Globus pallidus (tissue), 1 donor: ENCODE measurements at places on chromosomes 13 and 19.

DNA sequence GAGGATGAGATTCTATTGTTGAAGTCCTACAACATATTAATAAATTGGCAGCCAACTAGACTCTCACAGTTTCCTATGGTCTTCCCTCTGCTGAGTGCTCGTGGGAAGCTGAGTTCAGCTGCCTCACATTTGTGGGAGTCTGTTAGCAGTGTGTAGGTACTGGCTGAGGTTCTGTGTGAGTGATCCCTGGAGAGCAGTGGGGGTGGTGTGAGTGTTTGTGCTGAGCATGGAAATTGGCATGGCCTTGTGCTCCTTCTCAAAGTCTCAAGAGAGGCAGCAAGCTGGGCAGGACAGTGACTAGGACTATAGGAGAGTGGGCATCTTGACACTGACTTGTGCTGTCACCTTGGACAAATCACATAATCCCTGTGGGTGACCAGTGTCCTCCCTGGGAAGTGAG lies 298.3 kb downstream of the MTUS2 start:
- no peak for DNase-seq

DNA sequence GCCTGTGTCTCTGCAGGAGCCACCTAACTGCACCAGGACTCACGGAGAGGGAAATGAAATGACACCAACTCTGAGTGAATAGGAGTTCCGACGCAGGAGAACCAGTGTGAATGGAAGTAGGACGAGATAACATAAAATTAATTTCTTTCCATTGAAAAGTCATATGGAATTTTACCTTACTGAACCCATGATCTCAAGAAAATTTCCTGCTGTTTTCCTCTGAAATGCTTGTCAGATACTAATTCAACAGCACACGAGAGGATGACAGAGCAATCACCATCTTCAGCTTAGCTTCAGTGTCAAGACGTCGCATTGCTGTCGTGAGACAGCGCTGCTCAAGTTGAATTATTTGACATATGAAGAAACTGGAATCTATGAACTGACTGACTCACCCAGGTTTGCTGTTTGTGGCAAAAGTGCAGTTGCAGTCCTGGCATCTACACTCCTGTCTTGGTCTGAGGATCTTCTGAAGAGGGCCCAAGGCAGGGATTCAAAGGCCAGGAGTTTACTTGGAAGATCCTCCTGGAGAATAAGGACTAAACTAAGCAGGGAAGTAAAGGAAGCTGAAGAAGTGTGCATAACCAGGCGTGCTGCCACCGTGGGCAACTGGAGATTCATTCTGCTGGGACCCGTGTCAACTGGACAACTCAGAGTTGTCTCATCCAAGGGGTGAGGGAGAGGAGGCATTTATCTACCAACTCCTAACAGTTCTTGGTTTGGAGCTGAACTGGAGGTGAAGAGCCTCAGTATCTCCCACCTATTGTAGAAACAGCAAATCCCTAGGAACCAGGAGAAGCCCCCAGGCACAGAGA lies 214.4 kb upstream of the IRS2 start:
- DNase-seq = no peak

GRCh38 chr19:46408664-46409039 lies 4.7 kb downstream of the CCDC8 start:
- no peak for DNase-seq

GRCh38 chr13:73937441-73937840 lies 196.8 kb downstream of the KLF12 start:
- DNase-seq = no peak

GRCh38 chr19:58553799-58554493 lies 959 bp downstream of the CHMP2A start:
- no peak for DNase-seq

DNA sequence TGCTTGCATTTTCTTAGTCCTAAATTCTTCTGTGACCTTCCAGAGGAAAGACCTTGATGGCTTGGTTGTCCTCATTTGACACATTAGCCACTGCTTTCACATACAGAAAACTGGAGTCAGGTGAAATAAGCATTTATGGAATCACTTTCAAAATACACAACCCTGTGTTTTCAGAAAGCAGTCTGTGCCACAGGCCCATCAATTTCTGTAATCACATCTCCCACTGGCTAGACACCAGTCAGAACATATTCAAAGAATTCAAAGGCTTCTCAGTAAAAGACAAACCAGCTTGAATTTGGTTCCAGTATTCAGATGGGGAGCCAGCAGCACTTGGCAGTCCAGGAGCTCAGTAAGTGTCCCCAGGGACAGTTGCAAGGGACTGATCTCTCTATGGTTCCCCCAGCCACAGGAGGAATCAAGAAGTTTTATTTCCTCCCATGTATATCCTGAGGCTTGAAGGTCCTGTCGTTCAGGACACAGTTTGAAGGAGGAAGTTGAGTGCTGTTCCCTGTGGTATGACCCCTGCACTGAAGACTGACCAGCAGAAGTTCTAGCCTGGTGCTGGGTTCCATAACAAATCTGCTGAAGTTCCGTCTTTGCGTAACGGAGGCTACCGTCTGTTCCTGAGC lies 214.3 kb downstream of the FOXO1 start:
- peak; percentile 38 for DNase-seq

GRCh38 chr19:12611361-12611699 lies 610 bp downstream of the ZNF791 start:
- DNase-seq = peak; percentile 58

DNA sequence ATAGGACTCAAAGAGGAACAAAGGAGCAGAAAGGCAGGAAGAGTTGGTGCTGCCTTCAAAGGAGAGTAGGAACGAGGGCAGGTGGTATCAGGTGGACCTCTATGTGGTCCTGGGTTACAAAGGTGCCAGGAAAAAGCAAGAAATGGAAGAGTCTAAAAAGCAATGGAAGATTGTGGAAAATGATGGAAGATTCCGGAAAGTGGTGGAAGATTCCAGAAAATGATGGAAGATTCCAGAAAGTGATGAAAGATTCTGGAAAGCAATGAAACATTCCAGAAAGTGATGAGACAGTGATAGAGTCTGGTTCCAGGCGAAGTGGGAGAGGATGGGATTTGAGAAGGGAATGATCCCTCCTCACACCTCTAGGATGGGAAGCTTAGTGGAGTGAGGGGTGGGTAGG lies 55.3 kb downstream of the ZNF557 start:
- no peak for DNase-seq

DNA sequence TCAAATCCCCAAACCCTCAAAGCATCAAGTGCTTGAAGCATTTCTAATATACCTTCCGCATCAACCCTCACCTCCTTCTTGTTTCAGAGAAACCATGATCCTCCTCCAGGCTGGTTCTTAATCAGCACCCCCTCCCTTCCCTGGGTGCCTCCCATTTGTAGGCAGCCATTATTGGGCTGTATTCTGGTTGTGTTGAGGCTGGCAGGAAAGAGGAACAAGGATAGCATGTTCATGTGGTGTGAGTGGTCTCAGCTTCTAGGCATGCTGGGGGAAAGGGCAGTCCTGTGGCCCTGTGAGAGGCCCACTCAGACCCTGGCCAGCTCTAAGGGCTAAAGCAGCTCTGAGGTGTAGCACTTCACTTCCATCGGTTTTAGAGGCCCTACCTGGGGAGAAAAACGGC lies 18.9 kb upstream of the TRIM13 start:
- DNase-seq = no peak

DNA sequence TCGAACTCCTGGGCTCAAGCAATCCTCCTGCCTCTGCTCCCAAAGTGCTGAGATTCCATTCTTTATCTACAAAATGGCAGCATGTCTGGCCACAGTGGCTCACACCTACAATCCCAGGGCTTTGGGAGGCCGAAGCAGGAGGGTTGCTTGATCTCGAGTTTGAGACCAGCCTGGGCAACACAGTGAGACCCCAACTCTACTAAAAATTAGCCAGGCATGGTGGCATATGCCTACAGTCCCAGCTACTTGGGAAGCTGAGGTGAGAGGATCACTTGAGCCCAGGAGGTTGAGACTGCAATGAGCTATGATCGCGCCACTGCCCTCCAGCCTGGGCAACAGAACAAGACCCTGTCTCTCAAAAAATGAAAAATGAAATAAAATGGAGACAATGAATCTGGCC lies 6.1 kb downstream of the NAPA start:
- DNase-seq = no peak

GRCh38 chr19:17725422-17726078 lies 6.3 kb downstream of the MAP1S start:
- no peak for DNase-seq

GRCh38 chr19:36120984-36121358 lies 5.7 kb downstream of the TBCB start:
- no peak for DNase-seq

DNA sequence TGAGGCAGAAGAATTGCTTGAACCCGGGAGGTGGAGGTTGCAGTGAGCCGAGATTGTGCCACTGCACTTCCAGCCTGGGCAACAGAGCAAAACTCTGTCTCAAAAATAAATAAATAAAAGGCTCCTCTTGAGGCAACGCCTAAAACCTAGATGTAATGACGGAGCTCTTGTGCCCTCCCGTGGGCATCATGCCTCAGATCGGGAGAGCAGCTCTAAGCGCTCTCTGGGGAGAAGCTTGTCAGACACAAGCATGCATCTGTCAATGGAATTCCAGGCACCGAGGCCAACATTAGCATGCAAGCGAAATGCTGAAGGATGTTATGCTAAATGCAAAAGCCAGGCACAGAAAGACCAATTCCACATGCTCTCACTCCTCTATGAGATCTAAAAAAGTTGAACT lies 45.6 kb upstream of the MRI1 start:
- DNase-seq = peak; percentile 67

GRCh38 chr19:9498183-9498902 lies at the start of gene ZNF560:
Gene ZNF560, minus strand, starts transcription at chr19:9498616. Its CDS starts 23,303 bp downstream, at chr19:9475313.
- DNase-seq = no peak

DNA sequence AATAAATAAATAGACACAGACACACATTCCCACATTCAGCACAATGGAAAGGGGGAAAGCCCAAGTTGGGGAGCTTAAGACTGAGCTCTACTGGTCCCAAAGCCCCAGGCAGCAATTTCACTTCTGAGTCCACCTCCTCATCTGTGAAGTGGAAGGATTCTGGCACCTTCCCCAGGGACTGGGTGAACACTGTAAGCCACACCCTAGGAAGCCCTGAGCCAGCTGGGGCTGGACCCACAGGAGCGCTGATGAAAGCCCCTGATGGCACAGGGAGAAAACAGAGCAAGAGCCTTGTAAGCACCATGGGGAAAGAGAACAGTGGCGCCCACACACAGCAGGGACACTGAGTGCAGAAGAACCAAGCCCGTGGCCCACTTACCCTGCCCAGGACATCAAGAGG lies 37.8 kb downstream of the EPS15L1 start:
- DNase-seq = no peak

DNA sequence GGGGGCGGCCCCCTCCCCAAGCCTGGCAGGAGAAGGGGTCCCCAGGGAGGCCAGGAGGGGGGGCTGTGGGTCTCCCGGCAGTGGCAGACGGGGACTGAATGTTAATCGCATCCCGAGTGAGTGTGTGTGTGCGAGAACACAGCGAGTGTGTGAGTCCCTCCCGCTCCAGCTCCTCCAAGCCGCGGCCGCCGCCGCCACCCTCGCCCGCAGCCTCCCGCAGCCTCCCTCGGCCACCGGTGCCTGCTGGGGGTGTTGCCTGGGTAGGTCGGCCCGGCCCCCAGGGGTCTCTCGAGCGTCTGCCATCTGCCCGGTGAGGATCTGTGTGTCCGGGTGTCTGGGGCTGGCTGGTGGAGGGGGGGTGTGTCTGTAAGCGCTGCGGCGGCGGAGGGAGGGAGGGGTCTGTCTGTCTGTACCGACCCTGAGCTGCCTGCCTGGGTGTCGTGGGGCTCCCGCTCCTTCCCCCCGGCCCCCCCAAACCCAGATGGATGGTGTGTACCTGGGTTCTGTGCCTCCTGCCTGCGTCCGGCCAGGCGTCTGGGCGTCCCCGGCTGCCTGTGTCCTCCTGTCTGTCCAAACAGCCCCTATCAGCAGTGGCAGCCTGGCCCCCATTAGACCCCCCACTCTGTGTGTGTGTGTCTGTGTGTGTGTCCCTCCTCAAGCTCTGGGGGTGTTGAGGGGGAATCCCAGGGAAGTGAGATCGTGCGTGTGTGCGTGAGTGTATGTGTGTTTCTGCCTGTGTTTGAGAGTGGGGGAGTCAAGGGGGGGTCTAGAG lies at the start of gene GRIN2D:
GRIN2D (plus strand) TSS at position 110 of the 772 bp plus-strand sequence. CDS start 4,725 bp downstream, outside the sequence.
- DNase-seq = no peak

DNA sequence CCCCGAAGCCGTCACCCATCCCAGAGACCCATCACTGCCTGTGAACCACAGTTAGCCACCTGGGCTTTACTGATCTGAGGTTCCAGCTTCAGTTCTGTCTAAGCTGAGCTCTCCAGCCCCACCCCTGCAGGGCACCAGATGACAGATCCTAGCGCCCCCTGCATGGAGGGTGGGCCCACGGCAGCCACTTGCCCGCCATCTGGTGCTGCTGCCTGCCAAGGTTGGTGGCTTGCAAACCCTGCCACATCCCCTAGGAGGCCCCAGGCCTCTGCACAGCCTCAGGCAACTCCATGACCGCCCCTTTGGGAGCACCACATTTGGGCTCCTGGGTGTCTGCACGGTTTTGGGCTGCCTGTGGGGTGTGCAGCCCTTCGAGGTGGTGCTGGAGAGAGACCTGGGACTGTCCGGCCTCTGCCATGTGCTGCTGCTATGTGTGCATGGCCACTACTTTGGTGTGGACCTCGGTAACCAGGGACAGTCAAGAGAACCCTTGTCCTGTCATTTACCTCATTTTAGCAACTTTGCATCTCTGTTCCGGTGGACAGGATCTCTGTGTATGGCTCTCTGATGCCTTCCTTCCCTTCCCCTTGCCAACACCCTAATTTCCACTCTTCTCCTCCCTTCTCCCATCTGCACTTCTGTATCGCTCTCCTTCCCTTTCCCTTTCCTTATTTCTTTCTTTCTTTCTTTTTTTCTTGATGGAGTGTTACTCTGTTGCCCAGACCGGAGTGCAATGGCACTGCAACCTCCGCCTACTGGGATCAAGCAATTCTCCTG lies 17.4 kb upstream of the SDHAF1 start:
- no peak for DNase-seq

- DNase-seq = no peak
Measured at GRCh38 chr19:7926727-7927604, 1.0 kb upstream of the CTXN1 start.

DNA sequence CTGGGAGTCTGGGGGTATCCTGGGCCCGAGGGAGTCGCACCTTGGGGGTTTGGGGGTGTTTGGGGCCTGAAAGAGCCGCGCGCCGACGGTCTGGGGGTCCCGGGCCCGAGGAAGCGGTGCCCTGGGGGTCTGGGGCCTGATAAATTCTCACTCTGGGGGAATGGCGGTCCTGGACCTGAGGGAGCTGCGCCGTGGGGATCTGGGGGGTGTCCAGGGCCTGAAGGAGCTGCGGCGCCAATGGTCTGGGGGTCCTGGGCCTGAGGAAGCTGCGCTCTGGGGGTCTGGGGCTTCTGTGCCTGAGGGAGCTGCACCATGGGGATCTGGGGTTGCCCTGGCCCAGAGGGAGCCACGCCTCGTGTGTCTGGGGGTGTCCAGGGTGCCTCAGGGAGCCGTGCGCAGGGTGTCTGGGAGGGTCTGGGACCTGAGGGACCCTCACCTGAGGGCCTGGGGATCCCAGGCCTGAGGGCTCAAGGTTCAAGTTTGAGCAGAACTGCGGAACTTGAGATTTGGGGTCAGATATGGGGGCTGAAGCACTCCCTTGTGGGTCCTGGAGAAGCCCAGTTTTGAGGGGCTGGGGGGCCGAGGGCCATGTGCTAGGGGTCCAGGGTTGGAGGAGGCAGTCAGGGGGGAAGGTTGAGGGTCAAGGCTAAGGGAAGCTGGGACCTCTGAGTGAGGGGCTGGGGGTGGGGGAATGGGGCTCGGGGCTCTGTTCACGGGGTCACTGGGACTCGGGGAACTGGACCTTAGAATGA lies 1.1 kb downstream of the HDGFL2 start:
- DNase-seq = no peak
